Posterior cingulate gyrus (tissue), 11 donors: ENCODE measurements at places on chromosomes 1 and 21.

DNA sequence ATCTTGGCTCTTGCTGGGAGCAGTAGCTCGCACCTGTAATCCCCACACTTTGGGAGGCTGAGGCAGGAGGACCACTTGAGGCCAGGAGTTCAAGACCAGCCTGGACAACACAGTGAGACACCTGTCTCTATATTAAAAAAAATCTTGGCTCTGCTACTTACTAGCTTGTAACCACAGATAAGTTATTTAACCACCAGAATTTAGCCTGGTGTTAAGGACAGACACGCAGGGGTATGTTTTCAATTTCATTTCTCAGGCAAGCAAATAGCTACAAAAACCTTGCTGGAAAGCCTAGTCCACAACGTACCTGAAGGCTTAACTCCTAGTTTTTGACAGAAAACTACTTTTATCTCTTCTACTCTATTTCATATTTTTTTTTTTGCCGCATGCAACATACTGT lies 24.8 kb upstream of the GFI1 start:
- no peak for DNase-seq

DNA sequence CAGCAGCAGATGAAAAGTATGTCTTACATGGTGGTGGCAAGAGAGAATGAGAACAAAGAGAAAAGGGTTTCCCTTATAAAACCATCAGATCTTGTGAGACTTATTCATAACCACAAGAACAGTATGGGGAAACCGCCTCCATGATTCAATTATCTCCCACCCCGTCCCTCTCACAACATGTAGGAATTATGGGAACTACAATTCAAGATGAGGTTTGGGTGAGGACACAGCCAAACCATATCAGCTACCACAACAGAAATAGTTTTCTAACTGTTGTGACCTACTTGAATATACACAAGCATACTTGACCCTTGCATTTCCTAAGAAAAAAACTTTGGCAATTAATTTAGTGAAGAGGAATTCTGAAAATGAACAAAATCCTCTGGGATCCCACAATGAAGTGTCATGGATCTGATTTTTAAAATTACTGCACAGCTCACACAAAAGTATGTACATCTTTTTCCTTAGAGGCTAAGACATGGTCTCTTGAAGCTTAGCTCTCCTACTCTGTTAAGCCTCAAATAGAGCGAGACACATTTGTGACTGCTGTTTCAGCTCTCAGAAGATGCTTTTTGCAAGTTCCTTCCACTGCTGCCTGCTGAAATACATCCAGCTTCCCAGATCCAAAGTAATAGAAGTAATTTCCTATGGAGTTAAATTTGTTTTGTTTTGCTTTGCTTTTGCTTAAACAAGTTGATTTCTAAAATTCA lies 265.8 kb downstream of the DPYD start:
- no peak for DNase-seq

DNA sequence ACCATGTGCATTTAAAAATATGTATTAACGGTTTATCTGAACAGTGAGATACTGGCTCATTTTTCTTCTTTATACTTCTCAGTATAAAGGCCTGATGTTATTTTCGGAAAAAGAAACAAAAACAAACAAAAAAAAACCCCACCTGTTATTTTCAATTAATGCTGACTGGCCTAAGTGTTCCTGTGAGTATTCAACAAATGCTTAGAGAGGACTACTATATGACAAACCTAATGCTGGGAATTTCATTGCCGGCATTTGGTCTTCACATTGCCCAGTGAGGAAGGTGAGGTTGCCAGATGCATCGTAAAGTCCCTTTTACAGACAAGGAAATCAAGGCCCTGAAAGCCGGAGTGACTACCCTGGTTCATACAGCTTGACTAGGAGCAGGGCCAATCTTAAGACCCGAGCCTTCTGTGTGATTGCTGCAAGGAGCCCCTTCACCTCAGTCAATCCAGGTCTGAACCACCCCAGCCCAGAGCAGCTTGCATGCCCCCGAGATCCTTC lies 599 bp downstream of the MRPL24 start:
- no peak for DNase-seq

- DNase-seq = no peak
Observed at GRCh38 chr1:36920801-36921405, 113.4 kb downstream of the GRIK3 start.

DNA sequence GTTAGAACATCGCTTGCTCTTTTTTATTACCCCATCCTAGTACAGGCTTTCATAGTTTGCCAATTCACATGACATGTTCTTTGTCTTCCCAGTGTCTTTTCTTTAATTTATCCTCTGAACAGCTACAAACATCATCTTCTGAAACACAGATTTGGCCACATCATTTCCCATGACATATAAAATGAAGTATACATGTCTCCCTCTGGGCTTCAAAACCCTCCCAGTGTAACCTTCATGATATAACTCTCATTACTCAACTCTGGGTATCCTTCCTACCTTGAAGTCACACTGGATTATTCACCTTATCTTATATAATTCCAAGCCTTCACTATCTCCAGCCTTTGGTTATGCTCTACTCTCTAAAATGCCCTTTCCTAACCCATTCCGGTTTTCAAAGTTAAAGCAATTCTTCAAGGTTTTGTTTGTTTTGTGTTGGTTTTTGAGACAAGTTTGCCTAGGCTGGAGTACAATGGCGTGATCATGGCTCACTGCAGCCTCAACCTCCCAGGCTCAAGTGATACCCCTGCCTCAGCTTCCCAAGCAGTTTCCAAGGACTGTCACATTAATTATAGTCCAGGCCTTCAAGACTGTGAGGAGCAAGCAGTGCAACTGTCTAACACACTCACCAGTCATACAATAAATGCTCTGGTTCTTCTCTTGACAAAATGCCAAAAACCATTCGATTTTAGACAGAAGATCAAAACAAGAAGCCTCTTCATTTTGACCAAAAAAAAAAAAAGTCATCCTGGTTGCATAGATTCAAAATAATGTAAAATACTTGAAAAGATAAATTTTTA lies 5.8 kb downstream of the RGS1 start:
- no peak for DNase-seq

- no peak for DNase-seq
Observed at GRCh38 chr1:224333939-224334786, 4.2 kb upstream of the NVL start.

- DNase-seq = no peak
Observed at GRCh38 chr1:193103759-193104501, 1.3 kb downstream of the GLRX2 start.

GRCh38 chr1:78492386-78492950 lies 1.7 kb downstream of the PTGFR start:
- no peak for DNase-seq

GRCh38 chr1:172429331-172430127 lies 9.0 kb downstream of the C1orf105 start:
- DNase-seq = no peak

GRCh38 chr1:36609241-36610027 lies 126.7 kb upstream of the CSF3R start:
- peak; percentile 96 for DNase-seq

GRCh38 chr1:16114527-16115467 lies 41.1 kb downstream of the EPHA2 start:
- no peak for DNase-seq

GRCh38 chr21:27339902-27340301 lies 373.0 kb upstream of the ADAMTS5 start:
- DNase-seq = no peak

DNA sequence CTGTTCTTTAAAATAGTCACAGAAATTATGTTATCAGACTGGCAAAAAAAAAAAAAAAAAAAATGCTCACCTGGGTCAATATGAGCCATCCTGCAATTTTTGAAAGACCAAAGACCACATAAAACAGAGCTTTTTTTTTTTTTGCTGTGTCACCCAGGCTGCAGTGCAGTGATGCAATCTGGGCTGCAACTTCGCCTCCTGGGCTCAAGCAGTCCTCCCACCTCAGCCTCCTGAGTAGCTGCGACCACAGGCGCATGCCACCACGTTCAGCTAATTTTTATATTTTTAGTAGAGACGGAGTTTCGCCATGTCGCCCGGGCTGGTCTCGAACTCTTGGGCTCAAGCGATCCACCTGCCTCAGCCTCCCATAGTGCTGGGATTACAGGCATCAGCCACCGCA lies 62.8 kb downstream of the RGS13 start:
- DNase-seq = no peak

GRCh38 chr1:22490309-22490708 lies 38.7 kb downstream of the ZBTB40 start:
- DNase-seq = no peak

DNA sequence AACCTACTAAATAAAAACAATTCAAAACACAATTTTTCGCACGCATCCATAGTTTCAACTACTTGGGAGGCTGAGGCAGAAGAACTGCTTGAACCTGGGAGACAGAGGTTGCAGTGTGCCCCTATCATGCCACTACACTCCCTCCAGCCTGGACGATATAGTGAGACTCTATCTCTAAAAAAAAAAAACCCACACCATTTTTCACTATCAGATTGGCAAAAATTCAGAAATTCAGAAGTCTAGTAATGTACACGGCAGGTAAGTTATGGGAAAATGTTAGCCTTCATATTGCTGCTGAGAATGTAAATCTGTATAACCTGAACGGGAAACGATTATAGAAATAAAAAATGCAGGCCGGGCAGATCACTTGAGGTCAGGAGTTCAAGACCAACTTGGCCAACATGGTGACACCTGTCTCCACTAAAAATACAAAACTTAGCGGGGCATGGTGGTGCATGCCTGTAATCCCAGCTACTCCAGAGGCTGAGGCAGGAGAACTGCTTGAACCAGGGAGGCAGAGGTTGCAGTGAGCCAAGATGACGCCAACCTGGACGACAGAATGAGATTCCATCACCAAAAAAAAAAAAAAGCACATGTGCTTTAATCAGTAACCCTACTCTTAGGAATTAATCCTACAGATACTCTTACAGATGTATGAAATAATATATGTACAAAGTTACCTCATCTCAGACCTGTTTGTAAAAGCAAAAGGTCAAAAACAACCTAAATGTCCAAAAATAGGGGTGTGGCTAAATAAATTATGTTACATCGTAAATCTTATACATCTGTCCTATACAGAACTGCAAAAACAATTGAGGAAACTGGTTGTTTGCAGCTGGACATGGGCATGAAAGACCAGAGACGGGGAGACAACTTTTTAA lies 37.9 kb downstream of the ARID4B start:
- DNase-seq = no peak

DNA sequence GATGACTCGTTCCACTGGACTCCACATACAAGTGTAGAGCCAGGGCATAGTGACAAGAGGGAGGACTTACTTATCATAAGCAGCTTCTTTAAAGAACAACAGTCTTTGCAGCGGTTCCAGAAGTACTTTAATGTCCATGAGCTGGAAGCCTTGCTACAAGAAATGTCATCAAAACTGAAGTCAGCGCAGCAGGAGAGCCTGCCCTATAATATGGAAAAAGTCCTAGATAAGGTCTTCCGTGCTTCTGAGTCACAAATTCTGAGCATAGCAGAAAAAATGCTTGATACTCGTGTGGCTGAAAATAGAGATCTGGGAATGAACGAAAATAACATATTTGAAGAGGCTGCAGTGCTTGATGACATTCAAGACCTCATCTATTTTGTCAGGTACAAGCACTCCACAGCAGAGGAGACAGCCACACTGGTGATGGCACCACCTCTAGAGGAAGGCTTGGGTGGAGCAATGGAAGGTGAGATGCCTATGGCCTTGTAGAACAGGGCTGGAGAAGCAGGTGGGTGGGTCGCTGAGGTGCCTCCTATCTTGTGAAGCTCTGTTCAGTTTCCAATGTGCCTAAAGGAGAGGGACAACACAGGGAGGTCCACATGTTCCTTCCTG lies 12.1 kb downstream of the MIA3 start:
- no peak for DNase-seq
